ENCODE measurements at places on chromosomes 1 and 21. TPM values are rescaled to one million over a fixed set of nuclear protein-coding genes. Genes with fewer than 3 reads are reported as not detected.
A peak's percentile ranks its signal among the peaks of the same experiment; 100 is the strongest.

DNA sequence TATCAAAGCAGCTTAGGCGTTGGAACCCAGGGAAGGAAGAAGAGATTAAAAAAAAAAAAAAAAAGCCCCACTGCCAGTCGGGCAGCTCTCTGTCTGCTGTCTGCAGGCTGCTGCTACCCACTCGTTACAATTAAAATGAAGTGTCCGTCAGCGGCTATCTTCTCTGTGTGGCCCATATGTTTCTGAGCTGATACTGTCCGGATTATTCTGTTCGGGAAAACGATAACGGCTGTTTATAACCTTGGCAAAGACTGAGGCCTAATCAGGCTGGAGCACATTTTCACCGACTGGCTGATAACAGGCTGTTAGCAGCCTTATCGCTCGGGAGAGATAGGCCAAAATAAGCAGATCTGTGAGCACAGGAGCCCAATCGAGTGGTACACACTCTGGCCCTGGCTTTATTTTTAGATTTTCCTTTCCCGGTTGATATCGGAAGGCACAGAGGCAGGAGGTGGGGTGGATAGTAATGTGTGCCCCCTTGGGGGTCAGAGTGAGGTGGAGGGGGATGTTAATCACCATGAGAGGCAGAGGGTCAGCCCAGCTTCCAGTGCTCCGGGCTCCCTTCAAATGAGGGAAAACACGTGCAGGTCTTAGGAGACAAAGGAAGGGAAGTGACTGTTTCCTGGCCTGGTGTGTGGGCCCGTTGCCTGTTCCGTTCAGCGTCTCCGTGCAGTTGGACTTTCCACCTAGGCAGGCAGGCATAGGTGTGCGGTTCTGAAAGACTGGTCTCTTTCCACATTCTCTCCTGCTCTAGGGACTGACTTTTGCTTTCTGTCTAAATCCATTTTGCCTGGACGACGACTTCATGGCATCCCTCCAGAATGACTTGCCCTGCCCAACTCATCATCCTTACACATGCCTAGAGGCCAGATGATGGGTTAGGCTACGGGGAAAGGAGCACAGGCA is 153.4 kb downstream of the PBX1 start:
- no peak for DNase-seq

GRCh38 chr1:107243461-107243860 is 102.6 kb downstream of the NTNG1 start:
- DNase-seq: no peak

- DNase-seq: no peak
Measured at GRCh38 chr21:28916150-28916893, 76.4 kb downstream of the LTN1 start.

- DNase-seq: no peak
Measured at GRCh38 chr1:198788561-198789064, 149.8 kb downstream of the PTPRC start.

DNA sequence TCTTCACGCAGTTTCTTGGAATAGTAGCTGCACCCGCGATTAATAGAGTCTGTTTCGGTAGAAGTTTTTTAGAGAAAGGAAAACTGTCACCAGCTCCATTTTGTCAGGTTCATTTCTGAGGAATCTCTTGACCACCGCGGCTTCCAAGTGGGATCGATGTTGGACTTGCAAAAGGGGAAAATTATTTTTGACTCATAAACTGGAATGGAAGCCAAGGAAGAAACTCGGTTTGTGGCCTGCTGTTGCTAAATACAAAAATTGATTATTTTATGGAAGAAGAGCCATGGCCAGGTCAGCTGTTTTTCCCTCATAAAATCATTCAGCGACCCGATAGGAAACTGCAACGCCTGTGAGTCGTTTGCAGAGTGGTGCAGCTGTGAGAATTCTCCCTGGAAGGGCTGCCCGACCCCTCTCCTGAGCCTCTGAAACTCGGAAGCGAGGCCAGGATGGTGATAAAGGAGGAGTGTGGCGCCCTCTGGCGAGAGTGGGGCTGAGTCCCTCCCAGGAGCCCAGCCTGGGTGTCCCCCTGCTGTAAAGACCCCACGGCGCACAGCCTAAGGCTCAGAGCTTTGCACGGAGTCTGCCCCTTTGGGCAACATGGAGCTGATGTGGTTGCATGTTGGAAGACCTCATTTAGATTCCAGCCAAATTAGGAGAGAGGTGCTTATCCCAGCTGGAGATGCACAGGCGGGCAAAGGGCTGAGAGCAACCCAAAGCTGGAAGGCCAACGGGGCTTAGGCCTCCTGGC is 83.6 kb upstream of the SLC25A33 start:
- DNase-seq: peak; percentile 80

DNA sequence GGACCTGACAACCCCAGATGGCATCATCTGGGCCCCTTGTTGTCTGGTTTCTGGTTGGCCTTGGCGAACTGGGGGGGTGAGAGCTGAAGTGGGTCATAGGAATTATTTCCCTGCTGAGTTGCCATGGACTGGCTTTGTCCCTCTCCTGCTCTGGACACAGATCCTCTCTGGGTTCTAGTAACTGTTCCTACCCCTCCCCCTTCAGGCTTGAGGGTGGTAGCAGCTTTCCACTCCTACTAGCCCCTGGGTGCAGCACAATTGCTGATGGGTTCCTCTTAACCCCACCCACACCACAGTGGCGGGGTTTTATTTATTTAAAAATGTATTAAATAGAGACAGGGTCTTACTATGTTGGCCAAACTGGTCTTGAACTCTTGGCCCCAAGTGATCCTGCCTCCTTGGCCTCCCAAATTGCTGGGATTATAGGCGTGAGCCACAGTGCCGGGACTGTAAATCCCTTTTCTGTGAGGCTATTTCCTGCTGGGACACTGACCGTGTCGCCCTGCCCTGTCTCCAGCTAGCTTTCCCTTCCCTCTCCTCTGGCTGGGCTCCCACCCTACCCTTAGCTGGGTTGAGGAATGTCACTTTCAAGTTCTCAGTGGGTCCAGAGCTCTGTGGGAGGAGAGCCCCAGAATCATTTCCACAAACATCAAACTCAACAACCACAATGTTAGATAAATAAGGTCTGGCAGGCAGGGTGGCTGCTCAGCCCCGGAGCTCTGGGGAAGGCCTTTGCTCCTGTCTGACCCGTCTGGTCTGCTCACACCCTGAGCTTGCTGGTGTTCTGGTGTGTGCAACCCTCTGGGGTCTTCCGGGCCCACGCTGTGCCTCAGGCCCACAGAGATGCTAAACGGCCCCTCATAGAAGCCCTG is 112.7 kb upstream of the WNT4 start:
- no peak for DNase-seq

- DNase-seq: peak; percentile 94
Measured at GRCh38 chr21:26845066-26845758, at the start of gene ADAMTS1. Gene ADAMTS1, minus strand, starts transcription at chr21:26845409. Its CDS starts 455 bp downstream, at chr21:26844954.

- DNase-seq: no peak
Measured at GRCh38 chr1:162276493-162276892, 100.2 kb downstream of the SPATA46 start.

- no peak for DNase-seq
Measured at GRCh38 chr1:65444128-65444640, 23.7 kb downstream of the LEPR start.

- no peak for DNase-seq
Measured at GRCh38 chr21:32381571-32381970, 11.2 kb downstream of the URB1 start.

DNA sequence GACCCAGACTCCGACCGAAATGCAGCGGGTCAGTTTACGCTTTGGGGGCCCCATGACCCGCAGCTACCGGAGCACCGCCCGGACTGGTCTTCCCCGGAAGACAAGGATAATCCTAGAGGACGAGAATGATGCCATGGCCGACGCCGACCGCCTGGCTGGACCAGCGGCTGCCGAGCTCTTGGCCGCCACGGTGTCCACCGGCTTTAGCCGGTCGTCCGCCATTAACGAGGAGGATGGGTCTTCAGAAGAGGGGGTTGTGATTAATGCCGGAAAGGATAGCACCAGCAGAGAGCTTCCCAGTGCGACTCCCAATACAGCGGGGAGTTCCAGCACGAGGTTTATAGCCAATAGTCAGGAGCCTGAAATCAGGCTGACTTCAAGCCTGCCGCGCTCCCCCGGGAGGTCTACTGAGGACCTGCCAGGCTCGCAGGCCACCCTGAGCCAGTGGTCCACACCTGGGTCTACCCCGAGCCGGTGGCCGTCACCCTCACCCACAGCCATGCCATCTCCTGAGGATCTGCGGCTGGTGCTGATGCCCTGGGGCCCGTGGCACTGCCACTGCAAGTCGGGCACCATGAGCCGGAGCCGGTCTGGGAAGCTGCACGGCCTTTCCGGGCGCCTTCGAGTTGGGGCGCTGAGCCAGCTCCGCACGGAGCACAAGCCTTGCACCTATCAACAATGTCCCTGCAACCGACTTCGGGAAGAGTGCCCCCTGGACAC is 534 bp downstream of the C1orf56 start:
- peak; percentile 81 for DNase-seq

GRCh38 chr1:116628448-116628847 is 39.1 kb downstream of the IGSF3 start:
- no peak for DNase-seq

DNA sequence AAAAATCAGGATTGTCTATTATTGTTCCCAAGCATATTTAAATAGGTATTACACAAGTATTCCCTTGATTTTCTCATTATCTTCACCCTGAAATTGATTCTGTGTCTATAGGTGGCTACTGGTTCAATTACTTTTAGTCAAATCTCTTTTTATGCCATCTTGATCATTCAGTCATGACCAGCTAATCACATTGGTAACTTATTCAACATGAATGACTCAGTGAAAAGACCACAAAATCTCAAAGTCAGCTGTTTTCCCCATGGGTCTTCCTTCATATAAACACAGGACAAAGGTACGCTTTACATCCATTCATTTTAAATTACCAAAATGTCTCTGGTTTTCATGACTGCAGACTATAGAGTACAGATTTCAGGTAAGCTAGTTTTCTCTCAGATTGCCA is 23.7 kb upstream of the NRIP1 start:
- DNase-seq: no peak

GRCh38 chr1:81820765-81821164 is 20.0 kb downstream of the ADGRL2 start:
- DNase-seq: no peak

DNA sequence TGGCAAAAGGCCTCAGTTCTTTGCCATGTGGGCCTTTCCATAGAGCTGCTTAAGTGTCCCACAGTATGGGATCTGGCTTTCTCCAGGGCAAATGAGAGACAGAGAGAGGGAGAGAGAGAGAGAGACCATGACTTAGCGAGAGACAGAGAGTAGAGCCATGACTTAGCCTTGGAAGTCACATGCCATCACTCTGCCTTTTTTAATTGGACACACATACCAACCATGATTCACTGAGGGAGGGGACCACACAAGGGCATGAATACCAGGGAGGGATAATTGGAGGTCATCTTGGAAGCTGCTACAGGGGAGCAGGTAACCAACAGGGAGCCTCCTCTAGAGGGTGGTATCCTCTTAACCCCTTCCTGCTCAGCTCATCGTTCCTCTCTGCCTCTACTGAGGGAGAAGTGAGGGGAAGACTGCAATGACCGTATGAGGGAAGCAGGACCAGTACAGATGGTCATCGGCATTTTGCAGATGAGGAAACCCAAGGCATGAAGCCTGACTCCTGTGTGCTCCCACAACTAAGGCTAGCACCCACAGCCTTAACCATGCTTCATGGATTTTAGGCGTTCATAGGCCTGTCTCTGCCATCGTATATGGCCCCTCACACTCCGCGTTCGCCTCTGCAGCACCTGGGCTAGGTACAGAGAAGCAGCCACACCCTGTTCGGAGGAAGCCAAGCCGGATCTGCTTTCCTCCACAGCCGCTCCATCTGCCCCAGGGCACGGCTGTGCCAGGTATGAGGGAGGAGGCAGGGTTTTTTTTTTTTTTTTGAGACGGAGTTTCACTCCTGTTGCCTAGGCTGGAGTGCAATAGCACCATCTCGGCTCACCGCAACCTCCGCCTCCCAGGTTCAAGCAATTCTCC is 38.6 kb downstream of the MEF2D start:
- no peak for DNase-seq

- no peak for DNase-seq
Measured at GRCh38 chr1:202230939-202231645, 37.5 kb downstream of the LGR6 start.

DNA sequence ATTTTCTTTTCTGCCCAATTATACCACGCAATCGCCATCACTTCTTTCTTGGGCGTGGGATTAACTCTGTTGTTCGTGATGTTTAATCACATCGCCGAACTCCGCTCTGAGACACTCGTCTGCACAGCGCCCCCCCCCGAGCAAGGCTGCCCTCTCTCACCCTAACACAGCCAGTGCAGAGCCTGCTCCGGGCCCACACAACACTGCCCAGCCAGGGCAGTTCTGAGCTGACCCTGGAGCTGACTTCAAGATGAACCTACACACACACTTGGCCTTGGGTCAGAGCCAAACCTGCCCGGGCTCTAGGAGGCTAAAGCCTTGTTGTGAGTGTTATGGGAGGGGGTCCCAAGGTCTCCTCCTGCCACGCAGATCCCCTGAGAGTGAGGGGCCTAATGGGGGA is 64.6 kb upstream of the LRP8 start:
- DNase-seq: peak; percentile 78

- DNase-seq: no peak
Measured at GRCh38 chr1:24021403-24022266, 41.5 kb upstream of the SRSF10 start.

- no peak for DNase-seq
Measured at GRCh38 chr1:93690921-93691789, 9.5 kb upstream of the BCAR3 start.

GRCh38 chr1:158506369-158506987 is 34.5 kb downstream of the OR10R2 start:
- no peak for DNase-seq

- DNase-seq: no peak
Measured at GRCh38 chr1:159712080-159712479, 2.3 kb downstream of the CRP start.

- DNase-seq: no peak
Measured at GRCh38 chr1:22809783-22810182, 99.1 kb downstream of the EPHB2 start.

DNA sequence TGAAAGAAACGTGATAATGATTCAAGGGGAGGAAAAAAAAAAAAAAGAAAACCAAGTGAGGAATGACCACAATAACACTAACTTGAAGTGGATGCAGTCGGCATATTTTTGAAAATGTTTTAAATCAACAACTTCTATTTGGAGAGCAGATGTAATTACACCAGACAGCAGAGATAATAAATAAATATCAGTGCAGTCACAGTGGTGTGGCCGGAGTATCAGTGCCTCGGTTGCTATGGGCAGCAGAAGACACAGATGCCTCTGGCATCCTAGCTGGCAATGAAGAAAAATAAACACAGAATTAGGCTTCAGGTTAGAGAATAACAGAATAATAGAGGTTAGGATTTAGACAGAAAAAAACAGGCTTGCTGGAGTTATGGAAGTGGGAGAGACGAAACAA is 888.3 kb downstream of the LTN1 start:
- DNase-seq: no peak

DNA sequence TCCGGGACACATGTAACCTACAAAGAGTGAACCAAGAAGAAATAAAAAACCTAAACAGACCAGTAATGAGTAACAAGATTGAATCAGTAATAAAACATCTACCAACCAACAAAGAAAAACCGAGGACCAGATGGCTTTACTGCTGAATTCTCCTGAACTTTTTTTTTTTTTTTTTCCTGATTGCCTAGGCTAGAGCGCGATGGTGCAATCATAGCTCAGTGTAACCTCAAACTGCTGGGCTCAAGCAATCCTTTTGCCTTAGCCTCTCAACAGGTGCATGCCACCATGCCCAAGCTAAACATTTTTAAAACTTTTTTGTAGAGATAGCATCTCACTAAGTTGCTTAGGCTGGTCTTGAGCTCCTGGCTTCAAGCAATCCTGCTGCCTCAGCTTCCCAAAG is 11.2 kb upstream of the FGGY start:
- DNase-seq: no peak

The LRRC38 gene
- 0.38 TPM for total RNA-seq

The RAB29 gene
- 16.6 TPM for total RNA-seq

The CCDC185 gene
- not detected for total RNA-seq

The RAB25 gene
- total RNA-seq: not detected

The CRNN gene
- total RNA-seq: not detected

The MROH7 gene
- total RNA-seq: 3.8 TPM

The MAP3K21 gene
- total RNA-seq: 0.32 TPM

The TCHHL1 gene
- total RNA-seq: not detected

All from Right ventricle myocardium inferior (tissue), 1 donor.